ENCODE measurements at places on chromosomes 7 and 10. TPM values are rescaled to one million over a fixed set of nuclear protein-coding genes. Genes with fewer than 3 reads are reported as not detected.

HELLS gene
- total RNA-seq: 15.7 TPM

VSTM4 gene
- not detected for total RNA-seq

ITIH5 gene
- total RNA-seq: 4.2 TPM

MYOF gene
- total RNA-seq: 152 TPM

TRPV6 gene
- 0.79 TPM for total RNA-seq

TAS2R4 gene
- 4.3 TPM for total RNA-seq

C1GALT1 gene
- 40.8 TPM for total RNA-seq

RNF148 gene
- total RNA-seq: 36.5 TPM

DLX5 gene
- total RNA-seq: not detected

HIPK2 gene
- total RNA-seq: 41.0 TPM

LIPN gene
- total RNA-seq: not detected

GSDME gene
- total RNA-seq: 65.0 TPM

ARMC3 gene
- total RNA-seq: not detected

SYT15 gene
- 0.22 TPM for total RNA-seq

LRRC4 gene
- 0.11 TPM for total RNA-seq

SLC16A9 gene
- total RNA-seq: not detected

FAM221A gene
- total RNA-seq: 2.3 TPM

HOXA4 gene
- total RNA-seq: 0.43 TPM

NEUROG3 gene
- not detected for total RNA-seq

STEAP4 gene
- total RNA-seq: under 0.01 TPM

ANKRD1 gene
- 14.5 TPM for total RNA-seq

ADAM8 gene
- total RNA-seq: 1.2 TPM

ORAI2 gene
- 15.7 TPM for total RNA-seq

SPDYE16 gene
- total RNA-seq: under 0.01 TPM

PLEKHS1 gene
- total RNA-seq: not detected

GIMAP5 gene
- total RNA-seq: not detected
